ENCODE measurements at places on chromosomes 1 and 21.
A peak's percentile ranks its signal among the peaks of the same experiment; 100 is the strongest.

- DNase-seq = no peak
Observed at GRCh38 chr1:160723332-160723731, 11.7 kb upstream of the CD48 start.

DNA sequence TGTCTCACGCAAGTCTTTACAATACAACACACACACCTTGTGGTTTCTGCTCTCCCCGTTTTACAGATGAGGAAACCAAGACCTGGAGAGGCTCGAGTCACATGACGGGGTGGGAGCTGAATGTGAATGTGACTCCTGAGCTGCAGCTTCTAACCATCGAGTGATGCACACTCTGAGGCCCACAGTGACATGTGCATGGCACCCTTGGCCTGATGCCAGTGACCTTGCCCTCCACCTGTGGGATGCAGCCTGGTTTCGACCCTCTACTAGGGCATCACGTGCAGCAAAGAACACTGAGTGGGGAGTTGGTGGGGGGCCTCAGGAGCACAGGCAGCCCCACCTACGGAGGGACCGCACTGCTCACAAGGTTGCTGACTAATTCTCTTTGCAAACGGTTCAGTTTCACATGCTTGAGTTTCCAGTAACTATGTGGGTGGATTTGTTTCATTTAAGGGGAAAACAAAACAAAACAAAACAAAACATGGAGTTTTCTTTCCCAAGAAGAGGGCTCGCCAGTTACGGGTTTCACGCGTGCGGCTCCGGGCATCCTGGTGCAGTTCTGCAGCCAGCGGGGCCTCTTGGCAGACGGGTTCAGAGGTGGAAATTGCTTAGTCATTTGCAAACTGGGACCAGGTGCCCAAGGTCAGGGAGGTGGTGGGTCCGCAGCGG lies 22.9 kb downstream of the SPSB1 start:
- DNase-seq = no peak

DNA sequence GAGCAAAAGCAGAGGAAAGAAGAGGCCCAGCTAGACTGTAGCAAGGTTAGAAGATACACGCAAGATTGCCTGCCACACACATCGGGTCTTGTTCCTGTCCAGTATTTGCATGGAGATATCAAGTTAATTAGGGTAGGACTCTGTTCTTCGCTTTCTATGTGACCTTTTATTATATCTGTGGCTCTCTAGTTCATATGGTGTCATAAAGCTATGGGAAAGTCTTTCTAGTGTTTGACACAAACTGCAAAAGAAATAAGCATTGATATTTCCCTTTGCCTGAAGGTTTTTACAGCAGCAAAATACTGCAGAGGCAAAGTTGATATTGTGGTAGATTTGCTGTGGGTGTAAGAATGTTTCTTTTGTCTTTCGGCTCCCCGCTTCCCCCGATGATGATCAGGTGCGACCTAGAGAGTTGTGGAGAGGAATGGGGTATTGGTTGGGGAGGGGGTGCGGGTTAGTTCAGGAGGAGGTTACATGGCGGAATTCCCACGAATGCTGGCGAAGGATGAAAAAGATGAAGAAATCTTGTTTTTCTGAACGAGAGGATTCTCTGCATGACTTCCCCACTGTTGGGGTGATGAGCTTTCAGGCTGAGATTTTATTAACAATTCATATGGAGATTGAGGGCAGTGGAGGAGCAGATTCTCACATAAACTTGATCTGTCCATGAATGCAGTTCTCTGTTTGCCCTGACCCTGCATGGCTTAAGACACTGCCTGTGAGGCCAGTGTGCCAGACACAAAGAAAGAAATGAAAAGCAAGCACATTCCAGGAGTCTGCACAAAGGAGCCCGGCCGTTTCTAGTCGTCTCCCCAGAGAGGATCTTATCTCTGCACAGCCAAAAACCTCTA lies 550.2 kb downstream of the USP25 start:
- DNase-seq = peak; percentile 58

DNA sequence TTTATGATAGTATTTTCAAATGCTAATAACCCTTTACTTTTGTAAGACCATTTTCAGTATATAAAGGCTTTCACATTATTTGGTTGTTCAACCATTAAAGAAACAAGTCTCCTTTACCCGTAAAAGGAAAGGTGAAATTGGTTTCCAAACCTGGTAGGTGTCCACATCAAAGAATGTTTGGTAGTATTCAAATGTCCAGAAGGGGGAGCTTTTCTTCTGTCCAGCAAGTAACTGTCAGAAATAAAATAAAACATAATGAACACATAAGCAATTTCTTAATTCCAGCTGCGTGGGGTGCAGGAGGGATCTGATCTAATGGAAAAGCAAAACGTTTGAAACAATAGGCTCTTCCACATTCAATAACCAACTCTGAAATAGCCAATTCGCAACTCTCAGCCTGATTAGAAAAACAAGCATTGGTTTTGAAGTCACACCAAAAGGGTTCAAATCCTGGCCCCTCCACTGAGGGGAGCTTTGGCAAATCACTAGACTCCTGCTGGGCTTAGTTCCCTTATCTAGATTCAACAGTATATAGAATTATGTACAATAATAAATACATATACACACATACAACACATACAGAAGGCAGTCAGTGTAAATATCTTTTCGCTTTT lies 11.0 kb downstream of the YIPF1 start:
- DNase-seq = peak; percentile 53

DNA sequence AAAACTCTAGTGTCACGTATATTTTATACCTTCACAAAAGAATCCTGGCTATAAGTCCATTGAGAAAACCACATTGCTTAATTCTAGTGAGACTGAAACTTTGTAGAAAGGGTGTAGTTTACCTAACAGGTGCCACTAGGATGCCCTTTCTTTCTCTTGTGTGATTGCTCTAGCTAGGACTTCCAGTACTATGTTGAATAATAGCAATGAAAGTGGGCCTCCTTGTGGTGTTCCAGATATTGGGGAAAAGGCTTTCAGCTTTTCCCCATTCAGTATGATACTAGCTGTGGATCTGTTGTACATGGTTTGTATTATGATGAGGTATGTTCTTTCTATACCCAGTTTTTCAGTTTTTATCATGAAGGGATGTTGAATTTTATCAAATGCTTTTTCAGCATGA lies 39.7 kb upstream of the CHODL start:
- DNase-seq = no peak

GRCh38 chr1:171220581-171221054 lies 27.7 kb upstream of the FMO1 start:
- peak; percentile 85 for DNase-seq

- DNase-seq = no peak
Observed at GRCh38 chr1:182217967-182218366, 156.5 kb upstream of the ZNF648 start.

GRCh38 chr1:37481289-37482003 lies 7.1 kb downstream of the ZC3H12A start:
- DNase-seq = no peak

DNA sequence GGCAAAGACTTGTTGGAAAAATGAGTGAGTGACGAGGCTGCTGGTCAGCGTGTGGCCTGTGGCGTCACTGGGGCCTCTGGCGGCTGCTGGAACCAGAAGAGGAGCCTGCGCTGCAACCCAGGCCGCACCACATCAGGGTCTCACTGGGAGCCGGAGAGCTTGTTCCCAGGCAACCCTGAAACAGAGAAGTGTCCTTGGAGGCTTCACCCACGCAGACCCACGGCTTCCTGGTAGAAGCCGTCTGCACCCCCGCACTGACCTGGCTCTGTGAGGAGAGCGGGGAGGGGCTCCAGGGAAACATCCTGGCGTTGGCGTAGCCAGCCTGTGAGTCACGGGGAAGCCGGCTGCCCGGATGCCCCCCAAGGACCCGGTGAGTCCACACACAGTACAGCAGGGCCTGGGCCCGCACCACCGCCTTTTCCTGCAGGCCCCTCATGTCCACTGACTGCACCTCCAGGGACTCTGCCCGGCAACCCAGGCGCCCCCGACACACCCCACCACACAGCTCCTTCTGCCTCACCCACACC lies 57.4 kb downstream of the COL6A1 start:
- peak; percentile 85 for DNase-seq

DNA sequence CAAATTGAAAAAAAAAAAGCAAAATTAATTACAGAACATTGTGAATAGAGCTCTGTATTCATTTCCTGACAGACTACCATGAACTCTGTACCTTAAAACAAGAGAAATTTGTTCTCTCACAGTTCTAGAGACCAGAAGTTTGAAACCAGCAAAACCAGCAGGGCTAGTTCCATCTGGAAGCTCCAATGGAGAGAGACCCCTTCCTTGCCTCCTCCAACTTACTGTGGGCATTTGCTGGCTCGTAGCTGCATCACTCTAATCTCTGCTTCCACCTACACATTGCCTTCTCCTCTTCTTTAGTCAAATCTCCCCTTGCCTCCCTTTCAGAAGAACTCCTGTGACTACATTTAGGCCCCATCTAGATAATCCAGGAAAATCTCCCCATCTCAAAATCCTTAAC lies 56.5 kb downstream of the SYDE2 start:
- no peak for DNase-seq

DNA sequence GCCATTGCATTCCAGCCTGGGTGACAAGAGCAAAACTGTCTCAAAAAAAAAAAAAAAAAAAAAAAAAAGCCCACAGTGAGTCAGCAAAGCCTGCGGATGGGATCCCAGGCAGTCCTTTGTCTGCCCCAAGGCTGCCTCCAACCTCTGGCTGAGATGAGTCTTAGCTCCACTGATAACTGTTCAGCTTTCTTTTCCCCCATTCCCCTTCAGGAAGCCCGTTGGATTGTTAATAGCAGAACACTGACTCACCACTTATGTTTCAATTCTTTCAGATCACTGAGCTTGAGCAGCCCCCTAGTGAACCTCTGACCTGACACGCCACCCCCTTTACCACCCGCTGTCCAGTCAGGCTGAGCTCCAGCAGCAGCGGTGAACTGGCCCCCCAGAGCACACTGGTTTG lies 57.5 kb downstream of the ERG start:
- peak; percentile 97 for DNase-seq

GRCh38 chr1:159924025-159924790 lies 1.1 kb downstream of the TAGLN2 start:
- peak; percentile 94 for DNase-seq

DNA sequence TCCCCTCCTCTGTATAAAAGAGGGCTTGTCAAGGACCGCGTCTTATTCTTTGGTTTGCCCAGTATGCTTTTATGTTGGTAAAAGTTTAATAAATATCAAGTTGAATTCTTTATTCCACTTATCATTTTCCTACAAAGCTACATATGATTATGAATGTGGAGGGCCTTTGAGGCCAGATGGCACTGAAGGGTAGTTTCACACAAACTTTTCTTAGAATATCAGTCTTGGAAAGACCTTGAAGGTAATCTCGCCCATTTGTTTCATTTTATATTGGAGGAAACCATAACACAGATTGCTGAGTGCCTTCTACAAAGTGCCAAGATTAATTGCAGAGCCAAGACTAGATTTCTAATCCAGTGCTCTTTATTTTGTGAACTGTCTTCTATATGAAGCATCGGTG lies 5.8 kb upstream of the FUBP1 start:
- no peak for DNase-seq

- DNase-seq = no peak
Observed at GRCh38 chr1:4960782-4961475, 306.5 kb downstream of the AJAP1 start.

DNA sequence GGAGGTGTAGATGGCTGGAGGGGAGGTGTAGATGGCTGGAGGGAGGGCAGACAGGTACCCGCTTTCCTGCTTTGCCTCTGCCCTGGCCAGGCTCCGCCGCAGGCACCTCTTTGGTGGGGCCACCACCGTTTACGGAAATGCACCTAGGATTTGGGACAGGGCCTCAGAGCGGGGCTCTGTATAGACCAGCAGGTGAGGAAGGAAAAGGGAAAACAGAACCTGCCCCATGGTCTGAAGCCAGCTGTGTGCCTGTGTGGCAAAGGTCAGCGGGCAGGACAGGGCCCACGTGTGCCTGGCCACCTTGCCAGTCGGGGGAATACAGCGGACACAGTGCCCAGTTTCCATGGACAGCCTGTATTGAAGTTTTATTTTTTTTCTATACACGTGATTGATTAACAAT lies 12.1 kb upstream of the PTTG1IP start:
- no peak for DNase-seq

DNA sequence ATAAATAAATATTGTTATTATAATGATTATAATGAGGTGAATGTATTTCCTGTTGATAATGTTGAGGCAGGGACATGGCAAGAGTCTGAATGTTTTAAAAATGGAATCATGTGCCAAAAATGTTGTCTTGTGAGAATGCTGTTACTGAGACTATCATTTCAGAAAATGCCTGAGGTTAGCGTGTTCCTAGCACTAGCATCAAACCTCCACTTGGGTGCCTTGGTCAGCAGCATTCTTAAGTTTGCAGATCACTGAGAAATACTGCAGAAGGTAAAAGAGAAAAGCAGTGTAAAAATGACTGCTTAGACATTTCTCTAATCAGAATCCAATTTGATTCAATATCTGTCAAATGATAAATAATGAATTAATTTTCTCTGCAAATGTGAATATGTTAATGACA lies 50.8 kb downstream of the OLFM3 start:
- DNase-seq = no peak

- no peak for DNase-seq
Observed at GRCh38 chr1:243849421-243850201, 432 bp downstream of the AKT3 start.

GRCh38 chr1:184563308-184563707 lies 176.5 kb downstream of the C1orf21 start:
- peak; percentile 23 for DNase-seq

GRCh38 chr1:205261946-205262691 lies 34.4 kb downstream of the TMCC2 start:
- peak; percentile 77 for DNase-seq

- no peak for DNase-seq
Observed at GRCh38 chr1:237267743-237268142, 225.8 kb downstream of the RYR2 start.

DNA sequence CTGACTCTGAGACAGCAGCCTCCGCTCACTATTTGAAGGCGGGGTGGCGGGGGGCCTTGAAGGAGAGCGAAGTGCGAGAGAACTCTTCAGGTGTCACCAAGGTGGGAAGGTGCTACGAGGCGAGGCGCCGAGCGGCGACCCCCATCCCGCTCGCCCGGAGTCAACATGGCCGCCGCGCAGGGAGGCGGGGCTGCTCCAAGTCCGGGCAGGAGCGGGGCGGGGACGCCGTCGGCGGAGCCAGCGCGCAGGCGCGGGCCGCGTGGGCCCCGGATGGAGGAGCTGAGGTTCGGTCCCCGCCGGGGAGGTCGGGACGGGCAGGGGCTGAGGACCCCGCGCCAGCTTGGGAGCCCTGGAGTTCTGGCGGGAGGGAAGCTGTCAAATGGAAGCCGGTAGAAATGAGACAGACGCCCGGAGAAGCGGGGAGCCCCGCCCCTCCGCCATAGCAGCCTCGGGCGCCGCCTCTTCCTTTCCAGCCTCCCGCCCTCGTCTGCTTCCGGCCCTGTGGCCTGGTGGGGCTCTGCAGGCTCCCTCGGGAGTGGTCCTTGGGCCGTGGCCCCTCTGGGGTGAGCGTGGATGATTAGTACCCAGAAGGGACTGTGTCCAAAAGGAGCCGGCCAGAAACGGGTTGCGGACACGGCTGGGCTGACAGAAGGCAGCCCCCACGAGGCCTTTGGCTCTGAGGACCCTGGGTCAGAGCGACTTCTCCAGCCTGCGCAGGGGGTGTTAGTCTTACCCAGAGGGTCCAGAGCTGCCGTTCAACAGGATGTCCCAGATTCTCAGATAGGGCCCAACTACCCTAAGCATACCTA lies at the start of gene PIGV:
PIGV (plus strand) TSS at position 245 of the 809 bp plus-strand sequence. CDS start 2,866 bp downstream, outside the sequence.
- peak; percentile 87 for DNase-seq

- DNase-seq = no peak
Observed at GRCh38 chr1:17162941-17163340, 42.0 kb upstream of the PADI1 start.

All from fibroblast of skin of scalp (primary cell).